ENCODE measurements at places on chromosomes 5 and 9. TPM values are rescaled to one million over a fixed set of nuclear protein-coding genes. Genes with fewer than 3 reads are reported as not detected.

Gene PNPLA7
- total RNA-seq, result 0.56 TPM

Gene KIF4B
- total RNA-seq, result not detected

Gene PDLIM4
- 7.3 TPM for total RNA-seq

Gene CER1
- total RNA-seq, result 0.53 TPM

Gene SELENOP
- total RNA-seq, result 6,524 TPM

GRCh38 chr5:41908374-41909079 is 4.4 kb downstream of the RIMOC1 start:
- peaks cover 11% of the 10 kb centered on the region for H3K4me1 ChIP-seq
- no peaks in the 10 kb centered on the region for H3K27me3 ChIP-seq
- H3K36me3 ChIP-seq, result peaks cover 4% of the 10 kb centered on the region
- H3K27ac ChIP-seq, result no peak overlapping the region
- H3K4me3 ChIP-seq, result no peak overlapping the region
- DNase-seq, result no peak

- no peak for DNase-seq
- no peaks in the 10 kb centered on the region for H3K27me3 ChIP-seq
- peak overlapping the region; percentile 97 for H3K27ac ChIP-seq
- H3K36me3 ChIP-seq, result no peaks in the 10 kb centered on the region
Observed at GRCh38 chr9:113409883-113410206, 630 bp downstream of the POLE3 start.

- no peaks in the 10 kb centered on the region for H3K27me3 ChIP-seq
- peaks cover 5% of the 10 kb centered on the region for H3K4me1 ChIP-seq
- no peak overlapping the region for H3K27ac ChIP-seq
- no peak overlapping the region for H3K4me3 ChIP-seq
- no peaks in the 10 kb centered on the region for H3K36me3 ChIP-seq
Observed at GRCh38 chr5:34525761-34526160, 130.4 kb upstream of the RAI14 start.

DNA sequence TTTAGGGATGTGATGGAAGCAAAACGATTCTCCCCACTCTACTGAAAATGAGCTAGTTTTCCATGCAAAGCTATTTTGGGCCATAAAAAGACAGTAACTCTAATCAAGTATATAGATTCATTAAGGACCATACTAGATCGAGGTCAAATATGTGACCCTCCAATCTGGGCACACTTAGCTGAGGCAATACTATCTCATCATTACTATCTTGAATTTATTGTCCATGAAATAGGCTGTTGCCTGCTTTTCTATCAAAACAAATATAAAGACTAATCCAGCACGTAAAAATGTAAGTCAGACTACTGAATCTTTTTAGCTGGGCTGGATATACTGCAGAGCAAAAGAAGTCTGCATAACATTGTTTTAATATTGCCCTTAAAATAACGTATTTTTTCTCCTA is 943.1 kb downstream of the NR2F1-AS1 start:
- peaks cover 14% of the 10 kb centered on the region for H3K4me1 ChIP-seq
- no peak for DNase-seq
- no peaks in the 10 kb centered on the region for H3K36me3 ChIP-seq
- no peak overlapping the region for H3K27ac ChIP-seq
- H3K27me3 ChIP-seq, result no peaks in the 10 kb centered on the region

GRCh38 chr9:134025606-134026541 is 593 bp downstream of the BRD3OS start:
- H3K36me3 ChIP-seq, result no peaks in the 10 kb centered on the region
- DNase-seq, result peak; percentile 77
- H3K27ac ChIP-seq, result peak overlapping the region; percentile 44
- peak overlapping the region; percentile 93 for H3K4me3 ChIP-seq
- peaks cover 6% of the 10 kb centered on the region for H3K4me1 ChIP-seq

- no peaks in the 10 kb centered on the region for H3K36me3 ChIP-seq
- H3K27me3 ChIP-seq, result no peaks in the 10 kb centered on the region
- no peaks in the 10 kb centered on the region for H3K4me1 ChIP-seq
- no peak for DNase-seq
- no peak overlapping the region for H3K4me3 ChIP-seq
Observed at GRCh38 chr5:112355058-112355685, 63.9 kb downstream of the EPB41L4A start.

- peak; percentile 46 for DNase-seq
- H3K27me3 ChIP-seq, result no peaks in the 10 kb centered on the region
Observed at GRCh38 chr9:133979273-133979920, 12.7 kb downstream of the VAV2 start.

GRCh38 chr5:40034441-40034840 is 609.7 kb upstream of the DAB2 start:
- no peaks in the 10 kb centered on the region for H3K4me1 ChIP-seq
- H3K27ac ChIP-seq, result no peak overlapping the region
- DNase-seq, result no peak
- H3K36me3 ChIP-seq, result no peaks in the 10 kb centered on the region
- H3K27me3 ChIP-seq, result no peaks in the 10 kb centered on the region
- H3K4me3 ChIP-seq, result no peak overlapping the region

Measured in hepatocyte (in vitro differentiated cells).